ENCODE measurements at places on chromosomes 6 and 20. TPM values are rescaled to one million over a fixed set of nuclear protein-coding genes. Genes with fewer than 3 reads are reported as not detected.
A peak's percentile ranks its signal among the peaks of the same experiment; 100 is the strongest.

DNA sequence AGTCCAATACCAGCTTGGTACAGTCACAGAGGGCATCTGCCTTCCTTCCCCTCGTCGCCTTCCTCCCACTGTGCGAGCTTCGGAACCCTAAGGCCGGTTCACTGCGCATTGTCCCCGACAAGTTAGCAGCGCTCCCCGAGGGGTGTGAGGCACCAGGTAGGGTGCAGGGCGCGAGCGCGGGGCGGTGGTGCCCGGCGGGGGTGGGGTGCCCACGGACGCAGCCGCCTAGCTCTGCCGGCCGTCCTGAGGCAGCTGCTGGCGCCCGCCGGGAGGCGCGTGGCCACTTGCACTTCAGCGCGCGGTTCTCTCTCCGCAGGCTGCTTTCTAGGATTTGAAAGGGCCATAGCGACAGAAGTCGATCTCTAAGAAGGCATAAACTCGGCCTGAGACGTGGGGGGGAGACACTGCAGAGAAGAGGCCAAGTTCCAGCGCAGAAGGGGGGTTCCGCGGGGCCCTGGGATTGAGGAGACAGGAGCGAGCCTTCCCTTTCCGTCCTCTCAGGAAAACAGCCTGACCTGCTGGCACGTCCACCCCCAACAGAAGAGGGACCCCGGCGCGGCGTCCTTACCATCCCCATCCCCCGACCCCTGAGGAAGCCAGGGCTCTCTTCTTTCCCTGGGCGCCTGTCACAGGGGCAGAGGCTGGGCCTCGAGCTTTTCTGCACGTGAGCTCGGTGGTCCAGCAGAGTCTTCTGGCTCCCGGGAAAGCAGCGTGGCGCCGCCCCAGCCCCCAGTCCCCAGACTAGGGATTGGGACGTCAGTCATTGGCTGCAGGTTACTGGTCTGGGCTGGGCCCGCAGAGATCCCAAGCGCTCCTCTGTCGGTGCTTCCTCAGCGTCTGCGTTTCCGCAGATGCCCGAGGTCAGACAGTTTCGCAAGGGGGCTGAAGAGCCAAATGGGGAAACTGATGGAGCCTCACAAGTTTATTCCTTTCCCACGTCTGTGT lies 15.6 kb upstream of the PRDM13 start:
- DNase-seq, result no peak

DNA sequence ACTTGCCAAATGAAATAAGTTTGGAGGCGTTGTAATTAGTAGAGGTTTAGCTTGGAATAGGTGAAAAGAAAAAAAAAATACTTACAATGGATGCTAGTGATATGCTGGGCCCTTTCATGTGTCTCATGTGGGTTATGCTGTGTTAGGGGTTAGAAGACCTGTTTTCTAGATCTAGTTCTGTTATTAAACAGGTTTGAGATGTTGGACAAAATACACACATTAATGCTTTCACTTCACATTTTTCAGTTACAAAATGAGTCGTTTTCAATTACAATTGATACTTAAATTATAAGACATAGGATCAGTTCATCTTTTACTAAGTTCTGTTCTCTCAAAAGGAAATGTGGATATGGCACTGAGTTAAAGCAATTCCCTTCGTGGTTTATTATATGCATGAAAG lies 509.8 kb downstream of the EPM2A start:
- DNase-seq, result no peak

DNA sequence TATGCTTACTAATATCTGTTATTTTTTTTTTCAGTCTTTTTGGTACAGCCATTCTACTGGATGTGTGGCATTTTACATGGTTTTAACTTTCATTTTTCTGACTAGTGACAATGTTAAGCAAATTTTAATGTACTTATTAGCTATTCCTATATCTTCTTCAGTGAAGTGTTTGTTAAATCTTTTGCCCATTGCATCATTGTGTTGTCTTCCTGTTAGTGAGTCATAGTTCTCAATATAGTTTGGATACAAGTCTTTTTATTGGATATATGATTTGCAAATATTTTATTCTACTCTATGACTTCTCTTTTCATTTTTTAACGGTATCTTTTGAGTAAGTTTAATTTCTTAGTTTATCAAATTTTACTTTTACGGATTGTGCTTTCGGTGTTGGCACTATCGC lies 519.4 kb downstream of the CDKAL1 start:
- DNase-seq, result no peak

- DNase-seq, result no peak
Measured at GRCh38 chr6:22231616-22232015, 65.2 kb downstream of the PRL start.

GRCh38 chr20:53934421-53935343 lies 135.7 kb downstream of the BCAS1 start:
- no peak for DNase-seq

- DNase-seq, result no peak
Measured at GRCh38 chr20:23503649-23504048, 12.7 kb downstream of the CST8 start.

- peak; percentile 20 for DNase-seq
Measured at GRCh38 chr20:50680105-50680960, 11.0 kb downstream of the RIPOR3 start.

DNA sequence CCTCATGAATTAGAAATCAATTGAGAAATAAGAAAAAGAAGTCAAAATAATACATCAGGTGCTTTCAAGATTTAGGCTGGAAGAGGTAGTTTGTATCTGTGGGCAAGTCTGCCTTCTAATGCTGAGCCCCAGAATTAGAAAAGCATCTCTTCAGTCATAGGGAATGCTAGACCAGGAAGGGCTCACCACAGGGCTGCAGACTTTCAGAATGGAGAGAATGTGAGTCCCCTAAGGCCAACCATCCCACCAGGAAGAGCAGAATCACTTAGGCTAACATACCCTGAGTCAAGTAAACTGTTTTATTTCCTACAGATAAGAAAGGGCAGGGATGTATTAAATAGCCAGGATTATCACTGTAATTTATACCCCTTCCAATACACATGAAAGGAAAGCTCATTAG lies 510.2 kb downstream of the RNF144B start:
- DNase-seq, result no peak

DNA sequence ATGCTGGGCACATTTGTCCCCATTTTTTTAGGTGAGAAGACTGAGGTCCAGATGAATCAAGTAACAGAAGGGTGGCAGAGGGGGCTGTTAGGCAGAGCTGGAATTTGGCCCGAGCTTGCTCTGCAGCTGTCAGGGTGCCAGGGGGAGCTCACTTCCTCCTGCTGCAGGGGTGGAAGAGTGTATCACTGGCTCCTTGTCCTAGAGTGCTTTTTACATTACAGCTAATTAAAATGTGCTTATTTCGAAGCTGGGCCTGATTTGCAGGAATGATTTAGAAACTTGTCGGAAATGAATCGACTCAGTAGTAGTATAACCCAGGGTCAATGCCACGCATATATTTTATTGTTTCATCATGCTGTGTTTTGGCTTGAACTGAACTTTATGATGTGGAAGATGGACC lies 11.1 kb downstream of the TOX2 start:
- peak; percentile 40 for DNase-seq

DNA sequence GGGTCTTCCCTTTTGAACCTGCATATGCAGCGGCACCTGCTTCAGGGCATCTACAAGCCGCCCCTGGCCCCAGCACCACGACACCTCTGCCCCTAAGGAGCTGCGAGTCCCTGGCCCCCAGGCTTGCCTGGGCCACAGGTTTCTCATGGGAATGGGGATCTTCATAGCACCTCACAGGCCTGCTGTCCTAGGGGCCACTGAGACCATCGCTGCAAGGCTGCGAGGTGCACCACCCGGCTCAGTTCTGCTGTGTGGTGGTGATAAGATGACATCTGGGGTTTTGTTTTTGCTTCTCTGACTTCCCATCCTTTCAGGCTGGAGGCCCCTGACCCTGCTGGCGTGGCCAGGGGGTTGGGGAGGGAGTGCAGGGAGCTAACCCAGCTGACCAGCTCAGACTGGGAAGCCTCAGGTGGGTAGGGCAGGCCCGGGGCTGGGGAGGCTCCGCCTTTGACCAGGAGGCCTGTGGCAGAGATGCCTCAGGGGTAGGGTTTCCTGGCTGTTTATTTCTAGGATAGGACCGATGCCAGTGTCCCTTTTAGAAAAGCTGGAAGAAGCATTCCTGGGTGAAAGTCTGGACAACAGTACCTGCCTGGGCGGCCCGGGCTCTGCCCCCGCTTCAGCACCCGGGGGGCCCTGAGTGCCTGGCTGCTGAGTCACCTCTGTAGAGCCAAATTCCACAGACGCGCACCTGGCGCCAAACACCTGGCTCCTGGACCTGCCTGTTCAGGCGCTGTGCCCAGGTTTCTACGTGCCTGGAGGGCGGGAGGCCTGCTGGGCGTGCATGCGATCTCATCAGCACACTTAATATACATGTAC lies 264.7 kb downstream of the DLL1 start:
- peak; percentile 59 for DNase-seq

GRCh38 chr20:31930779-31931178 lies 21.1 kb downstream of the PDRG1 start:
- DNase-seq, result no peak

TLDC2 gene
- total RNA-seq, result 22.9 TPM

OVOL2 gene
- total RNA-seq, result 28.4 TPM

DNA sequence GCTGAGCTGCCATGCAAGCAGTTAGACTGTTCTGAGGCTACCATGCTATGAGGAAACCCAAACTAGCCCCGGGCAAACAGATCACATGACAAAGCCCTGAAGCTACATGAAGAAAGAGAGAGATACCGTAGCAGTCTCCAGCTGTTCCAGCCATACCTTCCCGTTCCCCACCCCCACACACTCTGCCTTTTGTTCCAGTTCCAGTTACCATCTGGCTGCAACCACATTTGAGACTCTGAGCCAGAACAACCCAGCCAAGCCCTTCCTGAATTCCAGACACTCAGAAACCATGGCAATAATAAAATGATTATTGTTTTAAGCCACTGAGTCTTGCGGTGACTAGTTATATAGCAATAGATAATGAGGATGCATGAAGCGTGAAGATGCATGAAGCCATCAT lies 28.3 kb downstream of the RIN2 start:
- peak; percentile 59 for DNase-seq

DNA sequence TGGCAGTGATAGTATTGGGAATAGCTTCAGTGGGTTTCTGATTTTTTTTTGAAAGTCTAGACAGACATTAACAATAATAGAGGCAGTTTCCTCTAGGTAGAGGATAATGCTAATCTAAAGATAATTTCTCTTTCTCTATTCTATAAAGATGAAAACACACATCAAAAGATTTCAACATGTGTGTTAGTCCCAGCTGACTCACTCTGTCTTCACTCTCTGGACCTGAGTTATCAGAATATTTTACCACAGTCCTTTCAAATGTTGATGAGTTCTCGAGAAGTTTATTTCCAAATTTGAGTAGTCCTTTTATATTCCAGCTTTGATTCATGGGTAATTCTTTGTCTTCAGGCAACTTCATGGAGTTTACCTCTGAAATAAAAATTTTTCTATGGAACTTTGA lies 17.1 kb downstream of the RPRD1B start:
- DNase-seq, result no peak

ADAM33 gene
- total RNA-seq, result 150 TPM

SNAP25 gene
- 4.2 TPM for total RNA-seq

CDH4 gene
- not detected for total RNA-seq

- no peak for DNase-seq
Measured at GRCh38 chr6:15252195-15252594, 6.3 kb downstream of the JARID2 start.

DNA sequence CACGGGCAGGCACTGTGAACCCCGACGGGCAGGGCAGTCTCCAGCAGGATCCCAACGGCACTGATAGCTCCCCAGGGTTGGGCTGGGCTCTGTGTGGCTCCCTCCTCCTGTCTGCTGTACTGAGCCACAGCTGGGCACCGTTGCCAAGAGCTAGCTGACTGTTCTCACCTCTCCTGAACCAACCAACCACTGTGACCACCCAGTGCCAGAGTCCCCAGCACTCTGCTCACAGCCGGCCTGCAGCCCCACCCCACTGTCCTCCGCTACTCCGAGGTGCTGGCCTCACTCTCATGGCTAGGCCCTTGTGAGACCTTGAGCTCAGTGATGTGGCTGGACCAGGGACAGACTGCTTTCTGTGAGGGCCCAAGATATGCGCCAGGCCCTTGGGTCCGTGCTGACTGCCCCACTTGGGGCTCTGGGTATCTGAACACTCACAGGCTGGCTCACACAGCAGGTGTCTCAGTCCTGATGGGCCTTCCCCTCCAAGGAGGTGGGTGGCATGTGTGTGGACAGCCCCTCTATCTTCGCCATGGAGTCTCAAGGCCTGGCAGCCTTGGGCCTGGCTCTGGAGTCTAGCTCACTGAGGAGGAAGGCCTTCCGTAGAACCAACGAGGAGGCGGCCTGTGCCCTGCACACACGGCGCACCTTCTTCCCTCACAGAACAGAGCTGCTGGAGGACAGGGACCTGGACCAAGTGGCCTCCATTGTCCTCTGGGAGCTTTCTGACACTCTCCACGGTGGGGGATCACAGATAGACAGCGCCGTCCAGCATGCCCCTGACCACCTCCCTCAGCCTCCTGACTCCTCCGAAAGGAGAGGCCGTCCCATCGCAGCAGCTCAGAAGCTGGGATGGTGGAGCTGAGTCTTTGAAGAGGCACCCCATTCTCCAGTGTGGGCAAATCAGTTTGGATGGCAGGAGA lies 53.5 kb downstream of the TCP11 start:
- DNase-seq, result no peak

GRCh38 chr6:166638573-166638964 lies 11.5 kb upstream of the RPS6KA2 start:
- no peak for DNase-seq

GRCh38 chr20:61419501-61419900 lies 167.4 kb downstream of the CDH4 start:
- no peak for DNase-seq

DNA sequence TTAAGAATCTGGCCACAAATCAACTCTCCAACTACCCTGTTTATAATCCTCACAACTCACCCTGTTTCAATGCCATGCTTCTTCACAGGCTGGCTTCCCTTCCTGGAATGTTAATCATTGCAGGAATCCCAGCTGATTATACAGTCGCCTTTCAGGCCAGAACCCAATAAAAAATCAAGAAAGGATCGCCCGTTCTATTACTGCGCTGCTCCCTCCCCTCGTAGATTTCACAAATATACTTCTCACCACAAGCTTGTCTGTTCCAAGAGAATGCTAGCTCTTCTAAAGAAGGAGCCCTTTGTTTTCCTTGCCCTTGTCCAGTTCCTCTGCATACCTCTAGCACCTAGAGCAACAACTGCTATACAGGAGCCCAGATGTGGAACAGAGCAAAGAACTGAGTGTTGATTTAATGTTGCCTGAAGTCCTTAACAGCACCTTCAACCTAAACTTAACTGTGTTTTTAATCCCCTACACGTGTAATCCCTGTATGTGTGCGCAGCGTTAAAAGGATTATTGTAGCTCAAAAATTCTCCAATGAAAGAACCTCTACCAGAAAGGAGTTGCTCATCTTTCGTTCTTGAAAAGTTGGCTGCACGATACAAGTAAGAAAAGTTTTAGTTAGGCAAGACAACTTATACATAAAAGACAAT lies 988 bp downstream of the ECHDC1 start:
- DNase-seq, result peak; percentile 38

GRCh38 chr20:32537657-32538525 lies 47.2 kb downstream of the NOL4L start:
- DNase-seq, result no peak

COQ3 gene
- total RNA-seq, result not detected

SLC35F1 gene
- total RNA-seq, result 0.37 TPM

- no peak for DNase-seq
Measured at GRCh38 chr6:158122048-158122447, 46.0 kb downstream of the SERAC1 start.

GRCh38 chr20:49615401-49616153 lies 47.6 kb upstream of the PTGIS start:
- peak; percentile 67 for DNase-seq

GRCh38 chr6:33073431-33073871 lies at the start of gene HLA-DPA1:
Gene HLA-DPA1, minus strand, starts transcription at chr6:33073649.
- peak; percentile 64 for DNase-seq

Data from transverse colon (tissue), 4 donors.